ENCODE measurements at places on chromosomes 16 and 17.

DNA sequence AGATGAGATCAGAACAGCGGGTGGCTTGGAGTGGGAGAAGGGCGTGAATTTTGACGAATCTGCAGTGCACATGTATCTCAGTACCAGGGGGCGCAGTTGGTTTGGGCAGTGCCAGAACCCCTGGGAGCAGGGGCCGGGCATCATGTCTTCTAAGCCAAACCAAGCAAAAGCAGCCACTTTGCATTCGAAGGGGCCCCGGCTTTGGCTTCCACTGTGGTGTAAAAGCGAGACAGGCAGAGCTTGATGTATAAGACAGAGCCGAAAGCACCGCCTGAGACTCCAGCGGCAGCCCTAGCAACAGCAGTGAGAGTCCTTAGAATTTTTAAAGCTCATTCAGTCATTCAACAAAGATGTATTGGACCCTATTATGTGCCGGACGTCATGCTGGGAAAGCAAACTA, 3.8 kb upstream of the XYLT1 start:
- H3K27me3 ChIP-seq = peaks cover 12% of the 10 kb centered on the region
- no peak for DNase-seq
- H3K4me3 ChIP-seq = peak overlapping the region; percentile 36
- H3K36me3 ChIP-seq = peaks cover 2% of the 10 kb centered on the region
- H3K4me1 ChIP-seq = peaks cover 31% of the 10 kb centered on the region
- H3K27ac ChIP-seq = peak overlapping the region; percentile 69

GRCh38 chr16:13988038-13988437, 68.1 kb downstream of the ERCC4 start:
- DNase-seq = no peak
- no peaks in the 10 kb centered on the region for H3K4me1 ChIP-seq
- H3K27me3 ChIP-seq = peaks cover 5% of the 10 kb centered on the region
- no peaks in the 10 kb centered on the region for H3K36me3 ChIP-seq
- H3K4me3 ChIP-seq = no peak overlapping the region
- no peak overlapping the region for H3K27ac ChIP-seq

GRCh38 chr16:54655121-54655590, 275.5 kb upstream of the IRX5 start:
- H3K4me3 ChIP-seq = no peak overlapping the region
- no peak overlapping the region for H3K27ac ChIP-seq
- DNase-seq = no peak
- H3K36me3 ChIP-seq = no peaks in the 10 kb centered on the region
- peaks cover 3% of the 10 kb centered on the region for H3K4me1 ChIP-seq
- H3K27me3 ChIP-seq = peaks cover 28% of the 10 kb centered on the region

DNA sequence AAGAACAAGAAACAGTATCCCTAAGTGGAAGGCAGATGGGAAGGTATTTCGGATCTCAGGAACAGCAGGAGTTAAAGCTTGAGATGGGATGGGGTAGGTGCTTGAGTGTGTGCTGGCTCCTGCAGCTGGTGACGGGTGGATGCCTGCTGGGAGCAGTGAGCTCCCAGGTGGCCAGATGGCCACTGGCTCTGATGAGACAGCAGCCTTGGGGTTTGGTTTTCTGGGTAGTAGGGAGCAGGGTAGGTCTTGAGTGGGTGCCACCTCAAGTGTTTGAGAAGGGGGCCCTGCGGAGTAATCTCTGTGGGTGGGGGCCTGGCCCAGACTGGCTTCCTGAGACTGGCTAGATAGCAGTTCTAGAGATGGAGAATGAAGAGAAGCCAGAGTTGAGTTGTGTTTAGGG, 10.3 kb downstream of the EPN2 start:
- no peak for DNase-seq
- H3K4me3 ChIP-seq = peak overlapping the region; percentile 55
- no peak overlapping the region for H3K27ac ChIP-seq
- peaks cover 21% of the 10 kb centered on the region for H3K27me3 ChIP-seq
- H3K36me3 ChIP-seq = peaks cover 6% of the 10 kb centered on the region

- peak overlapping the region; percentile 31 for H3K4me3 ChIP-seq
- peaks cover 5% of the 10 kb centered on the region for H3K36me3 ChIP-seq
- DNase-seq = no peak
Measured at GRCh38 chr16:1674751-1675664, 3.1 kb upstream of the JPT2 start.

DNA sequence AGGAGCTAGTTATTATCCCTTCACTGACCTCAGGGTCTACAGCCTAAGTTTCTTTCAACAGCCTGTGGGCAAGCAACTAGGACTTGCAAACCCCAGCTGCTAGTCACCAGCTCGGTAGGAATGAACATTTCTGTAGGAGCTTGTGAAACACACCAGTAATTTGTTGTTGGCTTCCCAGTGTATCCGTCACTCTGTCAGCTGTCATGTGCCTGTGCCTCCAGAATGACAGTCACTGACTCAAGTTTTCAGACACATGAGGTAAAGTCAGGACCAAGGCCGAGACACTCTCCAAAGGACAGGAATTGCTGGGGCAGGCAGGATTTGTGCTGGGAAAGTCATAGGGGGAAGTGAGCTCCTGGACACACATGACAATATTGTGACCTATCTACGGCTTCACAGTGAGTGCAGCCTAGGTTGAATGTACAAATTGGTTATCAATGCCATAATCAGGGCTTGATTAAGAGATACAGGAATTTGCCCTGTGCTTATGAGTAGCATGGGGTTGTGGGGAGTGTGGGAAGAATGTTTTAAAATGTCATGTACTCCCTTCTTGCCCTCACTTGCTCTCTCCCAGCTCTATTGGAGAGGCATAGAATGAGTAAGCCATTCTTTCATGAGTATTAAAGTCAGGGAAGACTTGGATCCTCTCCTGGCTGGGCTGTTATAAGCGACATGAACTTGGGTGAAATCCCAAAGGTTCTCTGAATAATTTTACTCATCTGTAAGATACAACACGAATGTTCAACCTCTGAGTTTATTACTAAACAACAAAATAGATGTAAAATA, 391.4 kb downstream of the UTP18 start:
- H3K27me3 ChIP-seq = peaks cover 68% of the 10 kb centered on the region
- no peaks in the 10 kb centered on the region for H3K4me1 ChIP-seq
- no peak overlapping the region for H3K27ac ChIP-seq
- no peaks in the 10 kb centered on the region for H3K36me3 ChIP-seq
- H3K4me3 ChIP-seq = no peak overlapping the region
- DNase-seq = no peak

DNA sequence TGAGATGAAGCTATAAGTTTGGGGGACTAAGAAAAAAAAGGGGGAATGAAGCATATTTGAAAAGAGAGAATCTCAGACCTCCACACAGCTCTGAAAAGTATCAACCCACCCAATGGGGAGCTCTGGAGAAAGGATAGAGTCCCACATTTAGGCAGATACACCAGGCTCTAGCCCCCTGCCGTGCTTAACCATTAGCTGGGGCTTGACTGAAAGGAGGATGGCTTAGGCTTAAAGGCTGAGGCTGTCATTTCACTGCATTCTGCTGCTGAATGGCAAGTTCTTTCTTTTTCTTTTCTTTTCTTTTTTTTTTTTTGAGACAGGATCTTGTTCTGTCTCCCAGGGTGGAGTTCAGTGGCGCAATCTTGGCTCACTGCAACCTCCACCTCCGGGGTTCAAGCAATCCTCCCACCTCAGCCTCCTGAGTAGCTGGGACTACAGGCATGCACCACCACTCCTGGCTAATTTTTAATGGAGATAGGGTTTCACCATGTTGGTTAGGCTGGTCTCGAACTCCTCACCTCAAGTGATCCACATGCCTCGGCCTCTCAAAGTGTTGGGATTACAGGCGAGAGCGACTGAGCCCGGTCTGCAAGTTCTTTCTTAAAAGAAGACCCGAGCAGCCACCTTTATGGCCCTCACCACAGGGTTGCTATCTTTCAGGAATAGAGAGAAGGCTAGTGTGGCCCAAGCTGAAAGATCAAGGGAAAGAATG, 9.0 kb upstream of the MMP2 start:
- H3K27me3 ChIP-seq = peaks cover 11% of the 10 kb centered on the region
- H3K36me3 ChIP-seq = no peaks in the 10 kb centered on the region
- H3K4me1 ChIP-seq = peaks cover 2% of the 10 kb centered on the region

GRCh38 chr16:23359092-23359760, 57.1 kb downstream of the SCNN1B start:
- peaks cover under 1% of the 10 kb centered on the region for H3K4me1 ChIP-seq
- H3K27ac ChIP-seq = no peak overlapping the region
- H3K36me3 ChIP-seq = no peaks in the 10 kb centered on the region
- H3K4me3 ChIP-seq = no peak overlapping the region
- DNase-seq = no peak

DNA sequence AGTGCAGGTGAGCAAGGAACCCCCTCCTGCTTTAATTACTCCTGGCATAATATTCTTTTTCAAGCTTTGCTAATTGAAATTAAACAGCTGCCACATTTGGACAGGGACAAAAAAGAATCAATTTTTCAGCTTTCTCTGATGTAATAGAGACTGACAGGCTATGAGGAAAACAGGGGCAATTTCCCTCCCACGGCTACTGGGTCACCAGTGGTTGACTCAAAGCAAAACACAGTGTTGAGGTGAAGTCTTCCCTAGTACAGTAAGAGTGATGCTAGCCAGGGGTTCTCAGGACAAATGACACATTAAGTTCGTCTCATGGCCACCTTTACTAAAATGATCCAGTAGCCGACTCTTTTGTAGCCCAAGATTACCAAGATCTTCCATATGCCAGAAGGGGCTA, 38.6 kb upstream of the PMFBP1 start:
- no peaks in the 10 kb centered on the region for H3K36me3 ChIP-seq
- H3K4me3 ChIP-seq = no peak overlapping the region
- H3K27ac ChIP-seq = no peak overlapping the region
- peaks cover 3% of the 10 kb centered on the region for H3K4me1 ChIP-seq
- H3K27me3 ChIP-seq = peaks cover 5% of the 10 kb centered on the region
- no peak for DNase-seq

Data from T-helper 17 cell (primary cell).